ENCODE measurements at places on chromosomes 3 and 15.

DNA sequence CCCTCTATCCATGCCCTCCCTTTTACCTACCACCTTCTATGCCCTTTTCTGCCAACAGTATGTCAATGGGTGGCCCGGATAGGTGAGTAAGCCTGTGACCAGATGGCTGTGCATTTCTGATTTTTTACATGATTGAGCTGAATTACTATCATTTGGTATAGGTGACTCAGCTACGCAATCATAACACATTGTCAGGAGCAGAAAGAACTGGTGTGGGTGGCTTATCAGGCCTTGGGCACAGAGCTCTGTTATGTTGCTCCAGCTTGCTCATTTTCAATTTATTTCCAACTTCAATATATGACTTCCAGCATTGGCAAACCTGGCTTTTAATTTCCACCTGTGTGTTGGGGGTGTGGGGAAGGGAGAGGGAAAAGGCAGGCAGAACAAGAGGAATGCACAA is 86.6 kb upstream of the AGBL1 start:
- no peak for DNase-seq

DNA sequence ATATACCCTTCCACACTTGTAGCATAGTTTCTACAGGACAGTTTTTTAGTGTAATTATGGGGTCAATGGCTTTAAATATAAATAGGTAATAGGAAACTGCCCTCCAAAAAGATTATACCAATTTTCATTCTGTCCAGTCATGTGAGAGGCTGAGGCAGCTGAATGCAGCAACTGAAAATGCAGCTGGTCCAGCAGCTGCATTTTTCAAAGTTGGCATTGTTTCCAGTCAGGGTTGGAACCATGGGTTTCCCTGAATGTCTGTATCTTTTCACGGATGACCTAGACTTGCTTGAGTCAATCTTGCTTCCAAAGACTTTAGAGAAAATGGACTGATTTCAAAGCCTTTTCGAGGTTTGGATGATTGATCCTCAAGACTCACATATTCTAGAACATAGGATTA is 9.9 kb upstream of the KNL1 start:
- DNase-seq = no peak

DNA sequence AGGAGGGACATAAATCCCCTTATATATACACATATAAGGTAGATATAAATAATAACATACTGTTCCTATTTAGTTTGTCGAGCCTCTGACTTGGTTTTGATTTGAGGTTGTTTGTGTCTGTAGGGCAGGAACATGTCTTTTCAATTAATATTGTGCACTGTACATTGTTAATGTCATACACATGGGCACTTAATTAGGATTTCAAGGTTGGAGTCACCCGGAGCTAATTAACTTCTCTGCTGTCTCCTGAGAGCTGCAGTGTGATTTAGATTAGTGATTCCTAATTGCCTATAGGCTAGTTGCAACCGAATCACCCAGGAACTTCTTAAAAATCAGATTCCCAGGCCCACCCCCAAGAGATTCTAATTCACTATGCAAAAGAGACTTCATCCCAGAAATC is 50.4 kb upstream of the FILIP1L start:
- DNase-seq = no peak

GRCh38 chr3:101898752-101899169 is 49.4 kb downstream of the NFKBIZ start:
- DNase-seq = no peak

All from activated CD4-positive, alpha-beta T cell treated with anti-CD3 and anti-CD28 coated beads, Interleukin-2, amount 50 U/mL, for 48 hours (primary cell).